ENCODE measurements at places on chromosomes 5 and 9.
A peak's percentile ranks its signal among the peaks of the same experiment; 100 is the strongest.

GRCh38 chr5:32074401-32074800, 99.7 kb downstream of the GOLPH3 start:
- peak; percentile 23 for DNase-seq

- DNase-seq: no peak
These were observed 20.6 kb upstream of the OMD start for GRCh38 chr9:92444841-92445240.

DNA sequence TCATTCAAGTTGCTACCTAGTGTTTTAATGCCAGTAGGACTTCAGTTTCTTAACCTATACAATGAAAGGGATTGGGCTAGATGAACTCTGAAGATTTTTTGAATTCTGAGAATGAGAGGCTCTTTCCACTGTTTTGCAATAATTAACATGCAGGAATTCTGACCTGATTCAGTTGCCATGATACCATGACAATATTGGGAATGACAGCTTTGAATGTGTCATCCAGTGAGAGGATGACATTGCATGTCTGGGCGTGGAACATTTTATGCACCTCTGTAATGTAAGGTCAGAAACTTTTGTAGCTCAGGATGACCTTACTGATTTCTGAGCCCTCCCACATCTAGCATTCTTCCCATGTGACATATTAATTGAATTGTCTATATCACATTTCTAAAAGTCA, 30.6 kb upstream of the SPINK5 start:
- no peak for DNase-seq

DNA sequence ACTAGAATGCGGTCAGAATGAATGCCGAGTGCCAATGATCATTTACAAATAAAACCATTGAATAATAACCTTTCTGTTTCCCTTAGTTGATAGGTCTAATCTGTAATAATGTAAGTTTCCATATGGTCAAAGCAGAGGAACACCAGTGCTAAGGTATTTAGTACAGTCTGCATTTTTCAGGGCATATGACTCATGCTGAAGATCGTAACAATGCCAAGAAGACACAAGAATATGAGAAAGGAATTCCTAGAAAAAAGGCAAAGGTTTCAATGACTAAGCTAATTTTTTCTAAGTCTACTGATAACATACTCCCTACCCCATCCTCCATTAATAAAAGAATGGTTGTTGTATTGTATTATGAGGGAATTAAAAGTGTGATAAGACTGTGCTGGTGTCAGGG, 2.8 kb downstream of the OR1L8 start:
- DNase-seq: no peak

DNA sequence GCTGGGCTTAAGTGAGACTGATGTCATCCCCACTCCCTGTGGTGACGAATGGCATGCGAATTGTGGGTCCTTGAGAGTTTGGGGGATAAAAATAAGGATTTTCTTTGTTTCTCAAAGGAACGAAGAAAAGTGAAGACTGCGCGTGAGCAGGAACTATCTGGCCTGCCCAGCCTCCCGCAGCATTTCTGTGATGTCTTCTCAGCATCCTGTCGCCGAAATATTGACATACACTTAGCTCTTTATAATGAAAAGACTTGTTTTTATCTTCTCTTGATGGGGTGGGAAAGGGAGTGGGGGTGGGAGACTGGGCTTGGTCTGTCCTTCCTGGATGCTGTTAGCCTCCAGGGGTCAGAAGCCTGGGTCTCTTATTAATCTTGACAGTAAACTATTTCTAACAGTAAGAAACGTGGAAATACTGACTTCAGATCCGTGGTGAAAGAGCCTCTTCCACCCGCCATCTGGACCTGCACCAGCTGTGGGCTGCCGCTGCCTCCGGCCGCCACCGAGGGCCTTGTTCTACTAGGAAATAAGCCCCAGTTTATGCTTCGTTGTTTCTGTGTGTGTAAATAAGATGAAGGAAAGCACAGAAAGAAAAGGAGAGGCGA, 239.6 kb downstream of the FANCC start:
- DNase-seq: no peak

- no peak for DNase-seq
These were observed 260.4 kb upstream of the IRX4 start for GRCh38 chr5:2143088-2143487.

DNA sequence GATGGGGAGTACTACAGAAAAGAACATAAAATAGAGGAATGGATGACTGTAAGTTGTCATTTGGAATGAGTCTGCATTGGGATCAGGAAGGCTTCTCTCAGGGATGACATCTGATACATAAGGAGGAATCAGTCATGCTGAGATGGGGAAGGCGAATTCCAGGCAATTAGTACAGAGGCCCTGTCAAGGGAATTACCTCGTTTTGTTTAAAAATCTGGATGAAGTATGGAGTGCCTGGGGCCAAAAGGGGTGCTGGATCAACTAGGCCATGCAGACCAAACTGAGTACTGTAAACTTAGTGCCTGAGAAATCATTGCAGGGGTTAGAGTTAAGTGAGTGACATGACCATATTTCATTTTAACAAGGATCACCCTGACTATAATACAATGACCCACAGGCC, 30.5 kb downstream of the JAKMIP2 start:
- DNase-seq: no peak

GRCh38 chr5:178624631-178625546, 2.0 kb downstream of the CLK4 start:
- no peak for DNase-seq

GRCh38 chr9:75845806-75846205, 44.7 kb upstream of the PCSK5 start:
- DNase-seq: no peak

GRCh38 chr5:74067748-74068541, 441.9 kb downstream of the ARHGEF28 start:
- DNase-seq: no peak

DNA sequence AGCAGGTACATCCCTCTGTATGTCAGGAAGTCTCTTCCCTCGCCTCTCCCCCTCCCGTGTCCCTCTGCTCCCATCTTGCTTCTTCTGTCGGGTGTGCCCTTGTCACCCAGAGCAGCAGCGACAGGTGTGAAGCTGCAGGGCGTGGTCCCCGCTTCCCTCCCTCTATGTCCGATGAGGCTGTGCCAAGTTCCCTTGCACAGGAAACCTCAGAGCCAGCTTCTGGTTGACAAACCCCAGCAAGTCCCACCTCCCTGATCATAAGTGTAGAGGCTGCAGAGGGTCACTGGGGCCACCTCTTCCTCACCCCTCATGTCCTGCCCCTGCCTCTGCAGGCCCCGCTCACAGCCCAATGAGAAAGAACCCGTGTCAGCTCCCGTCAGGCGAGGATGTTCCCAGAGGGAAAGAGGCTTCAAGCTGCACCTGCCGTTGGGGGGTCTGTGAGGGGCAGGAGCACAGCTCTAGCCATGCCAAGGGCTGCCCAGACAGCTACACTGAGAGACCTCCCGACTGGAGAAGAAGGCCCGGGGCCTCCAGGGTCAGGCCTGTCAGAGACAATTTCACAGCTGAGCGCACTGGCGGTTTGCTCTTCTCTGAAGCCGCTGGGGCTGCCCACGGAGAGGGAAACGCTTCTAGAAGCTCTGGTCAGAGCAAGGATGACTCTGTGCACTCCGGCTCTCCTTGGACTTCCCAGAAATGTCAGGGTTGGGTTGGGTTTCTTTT, 73.3 kb downstream of the AK8 start:
- DNase-seq: no peak

DNA sequence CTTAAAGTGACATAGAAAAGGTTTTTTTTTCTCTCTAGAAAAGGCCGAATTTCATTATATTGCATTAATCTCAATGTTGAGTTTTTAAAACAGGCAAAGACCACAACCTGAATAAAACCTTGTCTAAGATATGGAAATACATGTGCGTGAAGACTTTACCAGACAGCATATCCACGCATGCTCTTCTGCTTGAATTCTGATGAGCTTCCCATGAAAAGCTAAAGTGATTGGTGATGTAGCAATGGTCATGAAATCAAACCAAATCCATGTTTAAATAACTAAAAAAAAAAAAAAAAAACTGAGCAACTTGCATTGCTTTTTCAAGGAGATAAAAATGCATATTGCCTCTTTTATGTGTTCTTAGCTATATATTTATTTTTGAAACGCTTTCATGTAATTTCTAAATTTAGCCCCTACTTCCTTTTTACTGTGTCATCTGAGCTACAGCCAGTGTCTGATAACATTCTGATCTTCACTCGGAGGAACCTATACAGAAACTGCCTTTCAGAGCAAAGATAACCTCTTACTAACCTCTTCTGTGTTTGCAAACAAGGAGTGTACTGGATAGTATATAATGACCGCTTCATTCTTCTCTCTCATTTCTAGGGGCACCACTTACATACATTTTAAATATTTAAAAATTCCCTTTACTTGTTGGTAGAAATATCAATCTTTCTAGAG, 179.1 kb upstream of the GNA14 start:
- DNase-seq: no peak

GRCh38 chr5:167688341-167689130, 602.9 kb upstream of the WWC1 start:
- DNase-seq: no peak

DNA sequence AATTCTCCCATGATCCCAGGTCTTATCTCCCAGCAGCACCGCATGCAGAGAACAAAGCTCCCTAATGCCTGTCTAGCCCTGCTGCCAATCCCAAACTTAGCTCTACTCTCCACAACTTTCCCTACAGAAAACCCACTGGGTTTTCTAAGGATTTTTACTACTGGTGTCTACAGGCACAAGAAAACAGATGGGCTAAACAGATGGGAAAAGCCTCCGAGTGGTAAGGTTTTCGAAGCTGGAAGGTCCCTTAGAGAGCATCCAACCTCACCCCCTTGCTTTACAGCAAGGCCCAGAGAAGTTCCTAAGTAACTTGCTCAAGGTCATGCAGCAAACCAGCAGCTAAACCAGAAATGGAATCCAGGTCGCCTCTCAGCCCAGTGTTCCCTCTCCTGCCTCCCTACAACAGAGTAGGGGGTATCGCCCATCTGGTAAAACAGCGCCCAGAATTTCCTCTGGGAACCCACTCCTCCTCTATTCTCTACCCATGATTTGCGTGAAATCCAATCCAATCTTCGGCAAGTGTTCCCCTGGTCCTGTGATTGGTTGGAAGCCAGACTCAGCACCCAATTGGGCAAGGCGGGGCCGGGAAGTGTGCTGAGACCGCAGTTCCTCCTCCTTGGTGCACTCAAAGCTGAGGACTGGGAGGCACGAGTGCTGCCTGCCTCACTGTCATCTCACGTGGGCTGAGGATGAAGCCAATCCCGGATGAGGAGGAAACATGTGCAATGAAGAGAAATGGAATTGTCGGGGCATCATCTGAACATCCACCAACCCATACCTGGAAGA, 20.8 kb downstream of the CPLX2 start:
- DNase-seq: no peak

GRCh38 chr9:2255128-2255527, 240.0 kb downstream of the SMARCA2 start:
- DNase-seq: no peak

GRCh38 chr5:10489810-10490426, 48.2 kb downstream of the ROPN1L start:
- no peak for DNase-seq

DNA sequence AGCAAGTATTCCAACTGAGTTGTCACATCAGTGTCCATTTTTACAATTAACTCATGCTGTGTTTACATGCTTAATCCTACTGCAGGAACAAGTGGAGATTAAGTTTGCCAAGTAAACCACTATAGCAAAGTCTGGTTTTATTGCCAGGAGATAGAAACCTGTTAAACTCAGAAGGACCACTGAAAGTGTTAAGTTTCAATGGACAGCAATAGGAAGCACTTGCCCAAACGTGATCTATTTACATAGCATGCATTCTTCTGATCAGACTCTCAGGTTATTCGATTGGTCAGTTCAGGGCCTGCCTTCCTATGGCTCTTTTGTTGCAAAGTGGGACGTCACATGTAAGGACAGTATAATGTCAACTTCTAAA, 28.0 kb upstream of the IFNK start:
- DNase-seq: peak; percentile 27

GRCh38 chr5:14859980-14860379, 11.6 kb downstream of the ANKH start:
- DNase-seq: no peak

DNA sequence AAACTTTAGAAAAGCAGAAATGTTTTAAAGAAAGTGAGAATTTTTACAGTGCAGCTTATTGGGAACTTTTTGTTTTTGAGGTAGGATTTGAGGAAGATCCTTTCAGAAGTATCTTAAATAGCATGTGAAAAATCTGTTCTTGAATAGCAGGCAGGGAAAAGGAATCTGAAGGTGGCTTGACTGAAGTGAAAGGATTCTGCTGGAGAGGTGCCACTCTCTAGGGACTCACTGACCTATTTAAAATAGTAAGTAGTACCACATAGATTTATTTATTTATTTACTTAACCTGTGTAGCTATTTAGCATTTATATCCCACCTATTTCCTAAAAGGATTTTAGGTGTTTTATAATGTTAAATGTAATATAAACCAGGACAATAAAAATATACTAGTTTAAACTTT, 69.1 kb downstream of the NIPBL start:
- no peak for DNase-seq

DNA sequence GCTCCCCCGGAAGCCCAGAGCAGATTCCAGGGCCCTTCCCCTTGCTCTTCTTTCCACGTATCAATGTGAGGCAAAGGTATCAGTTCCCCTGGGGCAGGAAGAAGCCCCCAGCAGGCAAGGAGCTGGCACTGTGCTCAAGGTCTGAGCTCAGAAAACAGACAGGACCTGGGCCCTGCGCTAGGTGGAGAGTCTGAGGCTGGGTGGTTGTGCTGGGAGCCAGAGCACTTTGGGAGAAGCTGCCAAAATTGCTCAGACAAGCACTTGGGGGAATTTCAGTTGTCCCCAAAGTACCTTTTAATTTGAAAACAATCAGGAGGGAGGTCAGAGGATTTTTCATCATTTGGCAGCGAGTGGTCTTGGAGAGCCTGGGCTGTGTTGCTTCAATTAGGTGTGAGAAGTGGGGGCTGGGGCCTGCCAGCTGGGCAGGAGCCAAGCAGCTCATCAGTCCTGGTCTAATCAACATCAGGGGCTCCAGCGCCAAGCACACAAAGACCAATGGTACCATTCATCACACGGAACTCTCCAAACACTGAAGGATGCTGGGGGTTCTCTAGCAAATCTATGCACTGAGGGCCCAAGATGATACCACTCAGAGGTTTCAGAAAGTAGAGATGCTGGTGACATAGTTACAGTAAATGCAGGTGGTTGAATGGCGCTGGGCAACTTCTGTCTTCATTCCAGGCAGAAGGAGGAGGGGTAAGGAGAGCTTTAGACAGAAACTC, 176.5 kb downstream of the SNX18 start:
- no peak for DNase-seq

GRCh38 chr9:34242830-34243229, 64.0 kb downstream of the UBAP1 start:
- DNase-seq: no peak

- no peak for DNase-seq
These were observed 50.1 kb upstream of the BASP1 start for GRCh38 chr5:17167171-17167891.

GRCh38 chr5:56648460-56649034, 166.8 kb upstream of the MAP3K1 start:
- no peak for DNase-seq

GRCh38 chr9:23343226-23343625, 482.8 kb downstream of the ELAVL2 start:
- DNase-seq: no peak

- DNase-seq: no peak
These were observed 10.7 kb upstream of the TSC1 start for GRCh38 chr9:132955123-132955522.

All from T47D (cell line).